ENCODE measurements at places on chromosomes 6 and 20.

DNA sequence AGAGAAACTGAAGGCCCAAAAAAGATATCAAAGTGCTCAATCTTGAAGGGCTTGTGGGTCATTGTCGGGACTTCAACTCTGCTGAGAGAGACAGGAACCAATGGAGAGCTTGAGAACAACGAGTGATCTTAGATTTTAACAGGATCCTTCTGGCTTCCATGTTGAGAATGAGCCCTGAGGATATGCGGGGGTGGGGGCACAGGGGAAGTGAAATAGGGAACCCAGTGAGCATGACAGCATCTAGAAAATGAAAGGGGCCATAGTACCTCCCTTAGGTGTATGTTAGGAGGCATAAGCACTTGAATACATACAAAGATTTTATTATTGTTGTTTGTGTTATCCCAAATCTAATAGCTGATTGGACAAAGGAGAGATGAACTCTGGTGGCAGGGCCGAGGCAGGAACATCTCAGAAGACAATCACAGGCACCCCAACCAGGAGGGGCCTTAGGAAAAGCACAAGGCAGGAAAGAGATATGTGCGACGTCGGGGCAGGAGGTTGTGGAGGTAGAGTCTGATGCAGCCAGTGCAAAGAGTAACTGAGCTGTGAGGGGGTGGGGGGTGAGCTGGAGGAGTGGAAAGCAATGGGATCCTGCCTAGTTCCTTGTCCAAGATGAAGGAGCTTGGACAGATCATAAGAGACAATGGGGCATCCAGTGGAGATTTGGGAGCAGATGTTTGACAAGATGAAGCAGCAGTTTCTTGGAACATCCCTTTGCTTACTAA, 10.4 kb downstream of the TGM6 start:
- DNase-seq, result no peak

- DNase-seq, result no peak
Observed at GRCh38 chr6:2550247-2550646, 200.5 kb downstream of the MYLK4 start.

GRCh38 chr6:26404546-26404945, 2.5 kb downstream of the BTN3A1 start:
- no peak for DNase-seq

GRCh38 chr20:2280082-2280481, 15.7 kb upstream of the TGM3 start:
- no peak for DNase-seq

DNA sequence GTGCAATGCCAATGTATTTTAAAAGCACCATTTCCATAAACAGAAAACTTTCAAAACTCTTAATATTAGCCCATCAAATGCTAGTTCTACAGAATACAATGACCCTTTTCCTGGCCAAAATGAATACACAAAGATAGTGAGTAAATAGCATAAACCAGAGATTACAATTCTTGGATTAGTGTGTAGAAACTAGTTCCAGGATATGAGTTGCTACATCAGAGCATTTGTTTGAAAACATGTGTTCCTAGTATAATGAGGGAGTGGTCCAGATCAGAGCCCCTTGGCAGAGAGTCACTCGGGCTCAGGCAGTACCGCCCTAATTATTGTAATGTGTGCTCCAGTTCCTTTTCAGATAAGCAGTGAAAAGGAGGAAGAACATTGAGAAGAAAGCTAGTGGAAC, 63.7 kb upstream of the COL21A1 start:
- DNase-seq, result no peak

DNA sequence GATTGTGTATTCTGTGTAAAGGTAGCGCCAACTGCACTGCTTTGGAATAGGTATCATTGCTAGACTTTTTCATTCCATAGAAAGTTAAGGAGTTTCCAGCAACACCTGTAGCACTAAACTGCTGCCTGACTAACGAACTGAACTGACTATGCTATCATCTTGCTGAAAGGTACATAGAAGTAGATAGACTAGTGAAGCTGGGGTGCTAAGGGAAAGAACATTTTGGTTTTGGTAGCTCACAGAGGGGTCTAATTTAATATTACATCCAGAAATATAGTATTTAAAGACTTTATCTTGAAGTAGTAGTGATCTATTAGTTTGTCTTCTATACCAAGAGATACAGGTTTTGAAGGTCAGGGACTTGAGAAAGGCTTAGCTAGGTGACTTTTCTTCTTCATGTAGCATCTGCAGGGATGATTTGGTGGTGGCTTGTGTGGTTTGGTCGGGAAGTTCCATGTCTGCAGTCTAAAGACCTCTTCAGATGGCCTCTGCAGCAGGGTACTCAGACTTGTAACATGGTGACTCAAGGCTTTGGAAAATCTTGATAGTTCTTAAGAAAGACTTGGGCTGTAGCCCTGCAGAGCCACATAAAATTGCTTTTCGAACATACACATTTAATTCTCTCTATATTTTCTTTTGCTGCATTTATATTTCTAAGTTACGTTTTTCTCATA, 10.2 kb downstream of the SENP6 start:
- DNase-seq, result no peak

All from NCI-H1092 (cell line).